DMS 273 treated with DMSO at 0.1 percent for 48 hours (cell line): ENCODE measurements at places on chromosomes 1 and 21.

DNA sequence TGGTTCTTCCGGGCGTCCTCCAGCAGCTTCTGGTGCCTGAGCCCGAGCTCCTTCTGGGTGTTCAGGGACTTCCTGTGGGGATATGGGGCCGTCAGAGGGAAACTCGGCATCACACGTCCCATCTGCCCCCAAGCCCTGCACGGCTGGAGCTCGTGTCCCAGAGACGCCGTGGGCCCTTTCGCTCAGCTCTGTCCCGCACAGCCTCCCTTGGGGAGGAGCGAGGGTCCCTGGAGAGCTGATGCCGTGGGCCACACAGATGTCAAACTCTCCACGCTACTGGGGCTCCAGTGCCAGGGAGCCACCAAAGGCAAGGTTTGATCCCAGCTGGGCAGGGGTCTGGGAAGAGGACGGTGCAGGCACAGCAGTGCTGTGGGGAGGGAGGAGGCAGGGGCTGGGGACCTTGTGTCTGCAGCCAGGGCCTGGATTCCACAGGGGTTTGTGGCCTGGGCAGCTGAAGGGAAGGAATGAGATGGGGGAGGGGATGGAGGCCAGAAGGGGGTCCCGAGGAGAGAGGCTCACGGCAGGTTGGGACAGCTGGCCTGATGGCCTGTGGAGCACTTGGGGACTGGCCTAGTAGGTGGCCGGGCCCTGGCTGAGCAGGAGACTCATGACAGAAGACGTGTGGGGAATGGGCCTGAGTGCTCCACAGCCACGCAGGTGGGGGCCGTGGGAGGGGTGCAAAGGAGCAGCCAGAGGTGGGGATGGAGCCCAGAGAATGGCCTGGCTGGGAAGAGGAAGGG lies 30.4 kb downstream of the CFAP74 start:
- no peak for DNase-seq

DNA sequence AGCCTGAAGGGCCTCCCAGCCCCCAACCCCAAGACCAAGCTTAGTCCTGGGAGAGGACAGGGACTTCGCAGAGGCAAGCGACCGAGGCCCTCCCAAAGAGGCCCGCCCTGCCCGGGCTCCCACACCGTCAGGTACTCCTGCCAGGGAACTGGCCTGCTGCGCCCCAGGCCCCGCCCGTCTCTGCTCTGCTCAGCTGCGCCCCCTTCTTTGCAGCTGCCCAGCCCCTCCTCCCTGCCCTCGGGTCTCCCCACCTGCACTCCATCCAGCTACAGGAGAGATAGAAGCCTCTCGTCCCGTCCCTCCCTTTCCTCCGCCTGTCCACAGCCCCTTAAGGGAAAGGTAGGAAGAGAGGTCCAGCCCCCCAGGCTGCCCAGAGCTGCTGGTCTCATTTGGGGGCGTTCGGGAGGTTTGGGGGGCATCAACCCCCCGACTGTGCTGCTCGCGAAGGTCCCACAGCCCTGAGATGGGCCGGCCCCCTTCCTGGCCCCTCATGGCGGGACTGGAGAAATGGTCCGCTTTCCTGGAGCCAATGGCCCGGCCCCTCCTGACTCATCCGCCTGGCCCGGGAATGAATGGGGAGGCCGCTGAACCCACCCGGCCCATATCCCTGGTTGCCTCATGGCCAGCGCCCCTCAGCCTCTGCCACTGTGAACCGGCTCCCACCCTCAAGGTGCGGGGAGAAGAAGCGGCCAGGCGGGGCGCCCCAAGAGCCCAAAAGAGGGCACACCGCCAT lies 21.9 kb upstream of the ARF1 start:
- DNase-seq = no peak

DNA sequence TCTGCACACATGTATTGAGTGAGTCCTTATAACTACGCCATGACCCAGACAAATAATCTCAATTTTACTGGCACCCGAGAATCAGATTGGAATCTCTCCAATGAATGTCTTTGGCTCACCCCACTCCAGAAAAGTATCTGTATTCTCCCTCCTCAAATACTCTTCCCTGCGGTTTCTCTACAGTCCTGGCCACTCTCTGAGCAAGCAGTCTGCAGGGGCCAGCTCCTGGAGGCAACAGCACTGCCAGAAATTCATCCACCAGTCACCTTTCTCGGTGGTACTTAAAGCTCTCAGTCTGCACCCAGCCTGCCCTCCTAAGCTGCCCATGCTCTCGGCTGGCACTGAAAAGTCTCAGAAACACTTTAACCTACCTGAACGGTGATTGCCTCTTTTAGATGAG lies 16.1 kb upstream of the LYST start:
- DNase-seq = no peak

DNA sequence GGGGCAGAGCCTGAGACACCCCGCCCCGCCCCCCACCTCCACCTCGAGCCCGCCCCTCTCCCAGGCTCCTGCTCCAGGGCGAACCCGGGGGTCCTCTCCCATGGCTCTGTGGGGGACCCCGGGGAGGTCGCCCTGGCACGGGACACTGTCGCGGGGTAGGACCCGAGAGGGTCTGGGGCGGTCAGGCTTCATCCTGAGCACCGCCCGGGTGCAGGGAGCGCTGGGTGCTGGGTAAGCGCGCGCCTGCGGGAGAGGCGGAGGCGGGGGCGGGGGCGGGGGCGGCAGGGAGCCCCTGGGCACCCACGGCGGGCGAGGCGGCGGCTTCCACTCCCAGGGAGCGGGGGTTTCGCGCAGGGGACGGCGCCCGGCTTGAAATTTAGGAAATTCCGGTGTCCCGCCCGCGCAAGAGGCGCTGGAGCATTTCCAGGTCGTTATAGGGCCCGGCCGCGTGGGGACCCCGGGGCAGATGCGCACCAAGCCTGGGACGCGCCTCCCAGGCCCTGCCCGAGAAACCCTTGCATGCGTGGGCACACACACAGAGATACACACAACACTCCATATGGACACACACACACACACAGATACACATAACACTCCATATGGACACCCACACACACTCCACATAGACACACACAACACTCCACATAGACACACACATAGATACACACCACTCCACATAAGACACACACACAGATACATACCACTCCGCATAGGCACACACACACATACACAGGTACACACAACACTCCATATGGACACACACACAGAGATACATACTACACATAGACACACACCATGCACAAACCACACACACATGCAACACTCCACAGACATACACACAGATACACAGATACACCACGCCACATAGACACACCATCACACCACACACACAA lies 48.7 kb upstream of the SLC19A1 start:
- no peak for DNase-seq

- DNase-seq = peak; percentile 13
Measured at GRCh38 chr1:71414179-71414578, 333.3 kb upstream of the ZRANB2 start.

DNA sequence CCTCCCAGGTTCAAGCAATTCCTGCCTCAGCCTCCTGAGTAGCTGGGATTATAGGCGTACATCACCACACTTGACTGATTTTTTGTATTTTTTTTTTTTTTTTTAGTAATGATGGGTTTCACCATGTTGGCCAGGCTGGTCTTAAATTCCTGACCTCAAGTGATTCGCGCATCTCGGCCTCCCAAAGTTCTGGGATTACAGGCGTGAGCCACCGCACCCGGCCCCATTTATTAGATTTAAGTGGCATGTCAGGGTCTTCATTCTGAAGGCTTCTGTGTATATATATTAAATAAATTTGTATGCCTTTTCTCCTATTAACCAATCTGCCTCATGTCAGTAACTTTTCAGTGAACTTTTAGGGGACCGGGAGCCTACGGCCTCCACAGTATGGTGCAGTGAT lies 6.0 kb upstream of the CLIC4 start:
- no peak for DNase-seq

- DNase-seq = peak; percentile 65
Measured at GRCh38 chr1:21869620-21870121, 57.6 kb downstream of the LDLRAD2 start.

DNA sequence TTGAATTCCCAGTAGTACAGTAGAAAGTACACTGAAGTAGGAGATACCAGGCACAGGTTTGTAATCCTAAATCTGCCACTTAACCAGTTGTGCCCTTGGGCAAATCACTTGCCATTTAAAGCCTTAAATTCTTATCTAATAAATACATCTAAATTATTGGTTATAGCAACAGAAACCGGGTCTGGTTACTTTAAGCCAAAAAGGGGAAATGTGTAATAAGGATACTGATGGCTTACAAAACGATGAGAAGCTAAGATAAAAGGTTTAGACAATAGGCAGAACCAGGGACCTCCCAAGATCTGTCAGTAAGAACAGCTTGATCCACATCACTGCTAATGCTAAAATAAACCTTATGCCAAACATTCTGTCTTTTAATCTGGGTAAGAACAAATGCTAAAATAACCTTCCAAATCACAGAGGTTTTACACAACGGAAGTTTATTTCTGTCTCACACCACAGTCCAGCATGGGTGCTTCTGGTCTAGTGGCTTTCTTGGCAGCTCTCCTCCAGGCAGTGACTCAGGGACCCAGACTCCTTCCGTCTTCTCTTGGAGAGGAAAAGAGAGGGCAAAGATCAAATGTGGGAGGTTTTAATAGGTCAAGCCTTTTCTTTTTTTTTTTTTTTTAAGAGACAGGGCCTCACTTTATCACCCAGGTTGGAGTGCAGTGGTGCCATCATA lies 16.5 kb upstream of the ZMYM1 start:
- DNase-seq = no peak

- peak; percentile 76 for DNase-seq
Measured at GRCh38 chr1:90834886-90835660, 118.0 kb upstream of the BARHL2 start.

GRCh38 chr1:183806675-183807074 lies 1.8 kb downstream of the RGL1 start:
- no peak for DNase-seq

- peak; percentile 66 for DNase-seq
Measured at GRCh38 chr1:185170291-185170848, 13.4 kb downstream of the SWT1 start.

DNA sequence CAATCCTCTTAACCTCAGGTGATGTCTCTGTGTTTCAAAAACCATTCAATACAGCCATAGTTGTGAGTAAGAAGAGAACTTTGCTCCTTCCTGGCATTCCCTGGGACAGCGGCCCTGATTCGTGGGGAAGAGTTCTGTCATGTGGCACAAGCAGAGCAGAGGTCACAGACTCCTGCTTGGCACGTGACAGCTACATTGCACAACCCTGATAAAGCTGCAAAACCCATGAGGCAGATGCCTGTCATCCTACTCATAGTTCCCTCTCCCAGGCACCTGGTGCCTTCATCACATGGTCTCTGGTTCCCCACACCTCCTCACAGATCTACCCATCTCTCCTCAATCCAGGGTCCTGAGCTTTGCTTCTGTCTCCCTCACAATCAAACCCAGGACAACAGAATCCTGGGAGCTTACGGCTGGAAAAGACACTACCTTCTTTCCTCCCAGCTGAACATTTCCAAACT lies 70.8 kb downstream of the PLPP3 start:
- DNase-seq = no peak

DNA sequence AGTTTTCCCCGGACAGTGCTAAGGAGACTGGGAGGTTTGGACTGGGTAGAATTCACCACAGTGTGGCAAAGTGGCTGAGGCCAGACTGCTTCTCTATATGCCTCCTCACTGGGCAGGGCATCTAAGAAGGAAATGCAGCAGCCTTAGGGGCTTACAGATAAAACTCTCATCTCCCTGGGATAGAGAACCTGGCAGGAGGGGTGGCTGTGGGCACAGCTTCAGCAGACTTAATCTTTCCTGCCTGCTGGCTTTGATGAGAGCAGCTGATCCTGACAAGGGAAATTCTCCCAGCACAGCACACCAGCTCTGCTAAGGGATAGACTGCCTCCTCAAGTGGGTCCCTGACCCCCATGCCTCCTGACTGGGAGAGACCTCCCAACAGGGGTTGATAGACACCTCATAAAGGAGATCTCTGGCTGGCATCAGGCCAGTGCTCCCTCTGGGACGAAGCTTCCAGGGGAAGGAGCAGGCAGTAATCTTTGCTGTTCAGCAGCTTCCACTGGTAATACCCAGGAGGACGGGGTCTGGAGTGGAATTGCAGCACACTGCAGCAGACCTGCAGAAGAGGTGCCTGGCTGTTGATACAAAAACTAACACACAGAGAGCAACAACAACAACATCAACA lies 25.2 kb downstream of the KIFAP3 start:
- no peak for DNase-seq

GRCh38 chr1:108121358-108122143 lies 78.6 kb downstream of the SLC25A24 start:
- DNase-seq = no peak

GRCh38 chr1:95035536-95035935 lies 37.2 kb downstream of the ALG14 start:
- no peak for DNase-seq

GRCh38 chr1:27858949-27859576 lies 13.3 kb upstream of the THEMIS2 start:
- DNase-seq = no peak

DNA sequence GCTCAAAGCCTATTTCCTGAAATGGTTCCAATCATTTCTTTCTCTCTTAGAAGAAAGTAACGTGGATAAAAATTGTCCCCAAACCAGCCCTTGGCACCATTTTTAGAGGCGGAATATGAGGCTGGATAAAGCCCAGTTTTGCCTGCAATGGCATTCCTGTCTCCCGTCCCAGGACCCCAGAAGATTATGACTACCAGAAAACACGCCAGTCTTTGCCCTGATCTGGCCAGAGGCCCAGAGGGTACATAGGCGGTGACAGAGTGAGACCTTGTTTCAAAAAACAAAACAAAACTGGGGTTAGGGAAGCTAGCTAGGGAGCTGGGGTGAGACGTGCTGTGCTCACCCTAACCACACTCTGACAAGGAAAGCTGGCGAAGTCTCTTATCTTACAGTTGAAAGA lies at the start of gene AADACL4:
Gene AADACL4, plus strand, starts transcription at position 301 of the 400 bp plus-strand sequence. CDS start 462 bp downstream, outside the sequence.
- DNase-seq = no peak

- DNase-seq = no peak
Measured at GRCh38 chr1:183945428-183946319, 91.9 kb downstream of the COLGALT2 start.

GRCh38 chr1:21939650-21940374 lies 2.7 kb upstream of the HSPG2 start:
- DNase-seq = peak; percentile 25

DNA sequence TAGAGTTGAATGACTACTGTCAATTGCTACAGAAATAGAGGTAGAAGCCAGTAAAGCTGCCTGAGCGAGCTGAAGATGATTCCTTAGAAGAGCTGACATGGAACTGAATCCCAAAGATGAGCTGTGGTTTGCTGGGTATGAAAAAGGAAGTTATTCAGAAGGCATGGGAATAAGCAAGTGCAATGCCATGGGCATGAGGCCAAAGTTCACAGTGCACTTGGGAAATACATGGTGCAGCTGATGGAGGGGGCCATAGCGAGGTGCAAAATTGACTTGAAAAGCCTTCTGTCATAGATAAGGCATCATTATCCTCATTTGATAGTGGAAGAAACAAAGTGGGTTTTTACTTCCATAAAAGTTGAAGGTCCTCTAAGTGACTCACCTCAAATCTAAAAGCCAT lies 88.6 kb downstream of the NEK7 start:
- DNase-seq = no peak
